ENCODE measurements at places on chromosomes 3 and 15. TPM values are rescaled to one million over a fixed set of nuclear protein-coding genes. Genes with fewer than 3 reads are reported as not detected.

The CIDEC gene
- 0.42 TPM for polyA plus RNA-seq

The OCA2 gene
- 2.6 TPM for polyA plus RNA-seq

The RARB gene
- polyA plus RNA-seq: 19.1 TPM

The GRAMD2A gene
- 2.7 TPM for polyA plus RNA-seq

The NPHP3 gene
- 24.4 TPM for polyA plus RNA-seq

The POTEB gene
- polyA plus RNA-seq: not detected

The USP3 gene
- 30.9 TPM for polyA plus RNA-seq
